Liver (tissue), 10 donors: ENCODE measurements at places on chromosomes 4 and X. TPM values are rescaled to one million over a fixed set of nuclear protein-coding genes. Genes with fewer than 3 reads are reported as not detected.

Gene PARM1
- total RNA-seq: 2.2 TPM

Gene PCYT1B
- 2.1 TPM for total RNA-seq

Gene C4orf50
- total RNA-seq: 0.17 TPM

Gene PABPC1L2A
- not detected for total RNA-seq

Gene MAGEA1
- not detected for total RNA-seq

Gene GALNTL6
- not detected for total RNA-seq

Gene MCF2
- total RNA-seq: 0.05 TPM
